Type B pancreatic cell (in vitro differentiated cells): ENCODE measurements at places on chromosomes 11 and 22. TPM values are rescaled to one million over a fixed set of nuclear protein-coding genes. Genes with fewer than 3 reads are reported as not detected.

RPS19BP1 gene
- total RNA-seq = 52.3 and 59.1 TPM in 2 replicates

P2RY2 gene
- total RNA-seq = 12.1 and 25.3 TPM in 2 replicates

HTR3B gene
- total RNA-seq = 0.17 TPM in 2 replicates

KCNQ1OT1 gene
- 3.3 and 7.0 TPM in 2 replicates for total RNA-seq

KCNJ1 gene
- total RNA-seq = 0.27 TPM in 1 of 2 replicates, not detected in the other

EIF3F gene
- total RNA-seq = 256 and 324 TPM in 2 replicates

C22orf42 gene
- total RNA-seq = 2.1 and 4.6 TPM in 2 replicates

CLMP gene
- total RNA-seq = 3.6 and 65.7 TPM in 2 replicates

OLFML1 gene
- total RNA-seq = 0.83 and 11.8 TPM in 2 replicates

OR56A1 gene
- total RNA-seq = not detected in 2 replicates

PAMR1 gene
- 2.5 and 14.2 TPM in 2 replicates for total RNA-seq

DNA sequence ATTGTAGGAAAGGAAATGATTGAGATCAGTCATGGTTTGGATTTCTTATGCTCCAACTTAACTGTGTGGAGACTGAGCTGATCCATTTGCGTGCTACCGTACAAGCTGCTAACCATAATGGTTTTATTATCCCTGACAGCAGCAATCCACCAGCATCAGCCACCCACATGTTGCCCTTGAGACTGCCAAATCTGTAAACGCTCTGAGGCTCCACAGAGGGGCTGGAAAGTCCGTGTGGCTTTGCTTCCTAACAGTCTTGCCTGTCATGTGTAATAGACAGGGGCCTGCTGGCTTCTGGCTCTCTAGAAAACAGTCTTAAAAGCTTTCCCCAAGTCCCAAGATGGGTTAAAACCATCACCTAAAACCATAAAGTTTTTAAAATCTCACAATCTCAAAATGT, 30.1 kb downstream of the ATG16L2 start:
- H3K27me3 ChIP-seq = no peaks in the 10 kb centered on the region
- no peak overlapping the region for H3K27ac ChIP-seq
- peaks cover 16% of the 10 kb centered on the region for H3K4me1 ChIP-seq
- no peak for DNase-seq

DNA sequence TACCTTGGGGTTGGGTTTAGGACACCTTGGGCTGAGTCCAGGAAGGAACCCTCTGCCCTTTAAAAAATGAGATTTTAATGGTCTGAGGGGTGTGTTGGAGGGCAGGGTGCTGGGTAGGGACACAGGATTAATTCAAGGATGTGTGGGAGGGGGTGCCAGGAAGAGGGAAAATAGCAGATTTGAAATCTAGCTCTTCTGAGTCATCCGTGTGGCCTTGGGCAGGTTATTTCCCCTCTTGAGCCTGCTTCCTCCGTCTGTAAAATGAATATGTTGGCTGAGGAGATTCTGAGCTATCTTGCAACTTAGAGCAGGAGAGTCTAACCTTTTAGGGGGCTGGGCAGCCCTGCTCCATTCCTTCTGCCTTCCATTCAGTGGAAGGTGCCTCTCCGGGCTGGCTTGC, 3.0 kb downstream of the TSPAN18 start:
- peaks cover 58% of the 10 kb centered on the region for H3K4me1 ChIP-seq
- H3K27ac ChIP-seq = peak overlapping the region; percentile 9
- no peaks in the 10 kb centered on the region for H3K36me3 ChIP-seq
- peaks cover 24% of the 10 kb centered on the region for H3K27me3 ChIP-seq
- peak overlapping the region; percentile 85 for H3K4me3 ChIP-seq
- no peak for DNase-seq

DNA sequence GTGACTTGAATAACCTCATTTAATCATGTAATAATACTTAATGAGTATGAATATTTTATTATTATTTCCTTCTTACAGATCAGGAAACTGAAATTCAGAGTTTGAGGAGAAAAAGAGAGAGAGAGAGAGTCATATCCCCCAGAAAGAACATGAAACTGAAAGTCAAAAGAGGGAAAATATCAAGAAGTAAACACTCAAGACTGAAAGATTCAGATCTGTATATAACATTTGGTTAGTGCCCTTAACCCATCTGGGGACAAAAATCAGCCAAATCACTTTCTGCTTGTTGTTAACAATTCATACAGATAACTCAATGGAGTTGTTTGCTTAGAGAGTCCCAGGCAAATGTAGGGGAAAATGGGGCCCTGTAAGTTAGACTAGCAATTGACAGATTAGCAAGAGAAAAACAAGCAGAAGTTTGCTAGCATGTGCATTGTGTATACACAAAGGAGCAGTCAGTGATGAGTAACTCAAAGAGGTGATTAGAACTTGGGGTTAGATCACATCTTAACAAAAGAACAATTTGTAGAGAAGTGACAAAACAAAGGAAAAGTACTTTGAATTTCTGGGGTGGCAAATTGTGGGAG, 25.9 kb upstream of the MMP13 start:
- H3K4me3 ChIP-seq = no peak overlapping the region
- no peaks in the 10 kb centered on the region for H3K36me3 ChIP-seq
- H3K27me3 ChIP-seq = no peaks in the 10 kb centered on the region
- H3K4me1 ChIP-seq = no peaks in the 10 kb centered on the region

DNA sequence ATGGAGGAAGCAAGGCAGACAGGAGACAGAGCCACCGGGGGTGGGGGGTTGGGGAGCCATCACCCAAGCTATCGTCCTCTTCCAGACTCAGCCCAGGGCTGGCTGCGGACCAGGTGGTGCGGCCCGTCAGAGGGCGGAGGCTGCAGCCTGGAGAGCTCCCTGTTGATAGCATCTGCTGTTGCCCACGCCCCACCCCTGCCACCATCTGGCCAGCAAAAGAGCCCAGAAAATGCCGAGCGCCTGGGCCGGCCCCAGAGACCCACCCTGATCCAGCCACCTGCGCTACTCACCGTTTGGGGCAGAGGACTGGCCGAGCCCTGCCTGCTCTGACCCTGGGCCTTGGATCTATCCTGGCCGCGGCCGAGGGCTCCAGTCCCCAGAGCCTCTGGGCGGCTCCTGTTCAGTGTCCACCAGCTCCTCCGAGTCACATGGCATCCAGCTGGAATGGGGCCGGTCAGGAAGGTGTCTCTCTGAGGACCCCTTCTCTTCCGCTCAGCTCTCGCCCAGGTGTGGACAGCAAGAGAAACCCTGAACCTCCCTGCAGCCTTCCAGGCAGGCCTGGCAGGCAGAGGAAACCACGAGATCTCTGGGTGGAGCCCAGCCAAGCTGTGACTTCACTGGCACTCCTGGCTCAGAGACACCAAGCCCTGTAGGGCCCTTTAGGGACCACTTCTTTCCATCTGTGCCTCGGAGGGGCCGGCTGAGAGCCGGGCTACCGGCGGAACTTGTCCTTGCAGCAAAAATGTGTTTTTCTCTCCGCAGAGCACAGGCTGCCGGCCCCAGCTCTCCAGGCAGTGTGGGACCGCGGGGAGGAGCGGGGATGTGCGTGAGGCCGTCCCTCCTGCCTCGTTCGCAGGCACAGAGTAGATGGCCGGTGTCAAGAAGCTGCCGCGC, at the start of gene MRGPRE:
Gene MRGPRE (minus strand): TSS at position 567 of the 894 bp plus-strand sequence. CDS start 3,618 bp downstream, outside the sequence.
- no peak within 1 kb of the TSS for H3K27ac ChIP-seq
- H3K36me3 ChIP-seq = no peaks in the 10 kb centered on the region
- no peak within 1 kb of the TSS for H3K4me3 ChIP-seq
- no peak for DNase-seq
- no peaks in the 10 kb centered on the region for H3K4me1 ChIP-seq

- no peaks in the 10 kb centered on the region for H3K36me3 ChIP-seq
- DNase-seq = no peak
- H3K27me3 ChIP-seq = no peaks in the 10 kb centered on the region
- no peaks in the 10 kb centered on the region for H3K4me1 ChIP-seq
- no peak overlapping the region for H3K27ac ChIP-seq
- no peak overlapping the region for H3K4me3 ChIP-seq
Measured at GRCh38 chr11:1236316-1237127, 13.7 kb downstream of the MUC5B start.

DNA sequence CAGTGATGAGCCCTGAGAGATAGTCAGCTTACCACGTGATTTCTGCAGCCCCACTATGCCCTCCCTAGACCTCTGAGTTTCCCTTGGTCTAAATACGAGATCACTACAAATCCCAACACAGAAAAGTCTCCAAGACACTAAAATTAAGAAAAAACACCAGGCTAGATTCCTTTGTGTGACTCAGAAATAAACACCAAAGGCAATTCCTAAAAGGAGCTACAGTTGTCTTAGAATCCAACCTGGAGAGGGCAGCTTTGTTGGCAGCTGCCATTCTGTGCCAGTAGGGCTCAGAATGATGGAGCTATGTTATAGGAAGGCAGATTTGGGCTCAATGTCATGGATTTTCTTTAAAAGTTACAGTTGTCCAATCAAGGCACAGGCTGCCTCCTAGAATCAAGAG, 37.1 kb upstream of the HMGXB4 start:
- H3K36me3 ChIP-seq = no peaks in the 10 kb centered on the region
- H3K27me3 ChIP-seq = peaks cover 19% of the 10 kb centered on the region
- H3K27ac ChIP-seq = no peak overlapping the region
- no peak overlapping the region for H3K4me3 ChIP-seq

- no peaks in the 10 kb centered on the region for H3K4me1 ChIP-seq
- no peak for DNase-seq
- no peak overlapping the region for H3K27ac ChIP-seq
Measured at GRCh38 chr11:60077981-60078380, 10.5 kb upstream of the MS4A2 start.

GRCh38 chr11:69475141-69475865, 6.2 kb upstream of the LINC01488 start:
- H3K27ac ChIP-seq = no peak overlapping the region
- DNase-seq = no peak
- no peak overlapping the region for H3K4me3 ChIP-seq
- H3K4me1 ChIP-seq = peaks cover 7% of the 10 kb centered on the region
- H3K36me3 ChIP-seq = no peaks in the 10 kb centered on the region

GRCh38 chr11:69342588-69343330, 48.8 kb downstream of the MYEOV start:
- peaks cover 12% of the 10 kb centered on the region for H3K4me1 ChIP-seq
- no peaks in the 10 kb centered on the region for H3K27me3 ChIP-seq
- H3K4me3 ChIP-seq = no peak overlapping the region
- H3K27ac ChIP-seq = peak overlapping the region; percentile 56
- H3K36me3 ChIP-seq = no peaks in the 10 kb centered on the region
- DNase-seq = peak; percentile 61

GRCh38 chr11:114441921-114442320, 2.7 kb downstream of the REXO2 start:
- no peaks in the 10 kb centered on the region for H3K27me3 ChIP-seq
- H3K27ac ChIP-seq = peak overlapping the region; percentile 76
- DNase-seq = no peak
- H3K4me3 ChIP-seq = peak overlapping the region; percentile 86
- peaks cover 49% of the 10 kb centered on the region for H3K4me1 ChIP-seq

GRCh38 chr11:638631-639331, 1.7 kb downstream of the DRD4 start:
- no peaks in the 10 kb centered on the region for H3K4me1 ChIP-seq
- peak overlapping the region; percentile 29 for H3K27ac ChIP-seq
- peaks cover 51% of the 10 kb centered on the region for H3K27me3 ChIP-seq
